ENCODE measurements at places on chromosomes 13 and 19.
A peak's percentile ranks its signal among the peaks of the same experiment; 100 is the strongest.

GRCh38 chr13:99301913-99302636 lies 5.1 kb downstream of the GPR183 start:
- no peak for DNase-seq

GRCh38 chr13:78826312-78826711 lies 167.4 kb upstream of the OBI1 start:
- no peak for DNase-seq

DNA sequence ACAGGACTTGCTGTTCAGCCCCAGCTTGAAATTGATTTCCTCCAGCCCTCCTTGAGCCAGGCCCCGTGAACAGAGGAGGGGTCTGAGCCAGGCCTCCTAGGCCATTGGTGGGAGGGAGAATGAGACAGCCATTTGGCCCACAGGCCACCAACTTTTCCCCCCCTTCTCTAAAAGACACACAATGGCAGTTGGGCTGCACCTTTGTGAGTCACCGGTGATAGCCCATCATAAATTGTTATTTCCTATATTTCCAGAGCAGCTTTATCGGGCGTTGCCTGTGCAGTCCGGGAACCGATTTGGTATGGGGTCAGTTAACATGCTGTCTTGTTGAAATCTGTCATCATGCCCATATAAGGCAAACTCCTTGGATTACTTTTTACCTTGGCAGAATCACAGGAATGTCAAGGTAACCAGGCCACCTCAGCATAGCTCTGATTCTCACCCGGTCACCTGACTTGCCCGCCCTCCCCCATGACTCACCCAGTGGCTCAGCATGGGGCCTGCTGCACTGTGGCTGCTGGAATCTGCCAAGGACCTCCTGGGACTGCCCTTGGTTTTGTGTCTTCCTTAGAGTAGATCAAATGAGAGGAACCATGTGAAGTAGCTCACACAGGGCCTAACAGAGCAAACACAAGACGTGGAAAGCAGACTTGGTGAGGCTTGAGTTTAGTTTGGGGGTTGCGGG lies 36.1 kb downstream of the ACTN4 start:
- DNase-seq, result peak; percentile 99

DNA sequence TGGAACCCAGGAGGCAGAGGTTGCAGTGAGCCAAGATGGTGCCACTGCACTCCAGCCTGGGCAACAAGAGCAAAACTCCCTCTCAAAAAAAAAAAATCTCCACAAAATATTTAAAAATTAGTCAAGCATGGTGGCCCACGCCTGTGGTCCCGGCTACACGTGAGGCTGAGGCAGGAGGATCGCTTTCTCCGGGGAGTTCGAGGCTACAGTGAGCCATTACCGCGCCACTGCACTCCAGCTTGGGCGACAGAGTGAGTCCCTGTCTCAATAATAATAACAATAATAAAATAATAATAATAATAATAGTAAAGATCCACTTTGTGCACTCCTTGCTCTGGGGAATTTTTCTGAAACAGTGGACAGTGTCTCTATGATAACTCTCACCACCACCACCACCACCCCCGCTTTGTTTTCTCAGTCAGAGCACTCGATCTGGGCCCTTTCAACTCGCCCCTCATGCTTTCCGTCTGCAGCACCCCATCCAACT lies 8.7 kb downstream of the NAPSA start:
- DNase-seq, result no peak

DNA sequence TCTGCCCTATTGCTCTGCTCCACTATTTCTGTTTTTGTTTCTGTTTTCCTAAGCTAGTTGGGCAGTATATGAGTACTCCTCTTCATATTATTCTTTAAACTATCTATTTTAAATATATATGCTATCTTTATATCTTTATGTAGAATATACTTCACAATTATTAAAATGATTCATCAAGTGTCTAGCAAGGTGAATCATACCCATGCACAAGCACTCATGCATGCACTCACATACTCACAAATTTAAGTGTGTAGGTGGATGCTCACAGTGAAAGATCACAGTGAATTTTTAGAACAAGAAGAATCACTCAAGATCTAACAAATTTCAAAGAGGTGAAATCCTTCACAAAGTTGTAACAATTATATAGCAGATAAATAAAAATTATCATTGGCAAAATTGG lies 435.6 kb upstream of the SLITRK5 start:
- no peak for DNase-seq

DNA sequence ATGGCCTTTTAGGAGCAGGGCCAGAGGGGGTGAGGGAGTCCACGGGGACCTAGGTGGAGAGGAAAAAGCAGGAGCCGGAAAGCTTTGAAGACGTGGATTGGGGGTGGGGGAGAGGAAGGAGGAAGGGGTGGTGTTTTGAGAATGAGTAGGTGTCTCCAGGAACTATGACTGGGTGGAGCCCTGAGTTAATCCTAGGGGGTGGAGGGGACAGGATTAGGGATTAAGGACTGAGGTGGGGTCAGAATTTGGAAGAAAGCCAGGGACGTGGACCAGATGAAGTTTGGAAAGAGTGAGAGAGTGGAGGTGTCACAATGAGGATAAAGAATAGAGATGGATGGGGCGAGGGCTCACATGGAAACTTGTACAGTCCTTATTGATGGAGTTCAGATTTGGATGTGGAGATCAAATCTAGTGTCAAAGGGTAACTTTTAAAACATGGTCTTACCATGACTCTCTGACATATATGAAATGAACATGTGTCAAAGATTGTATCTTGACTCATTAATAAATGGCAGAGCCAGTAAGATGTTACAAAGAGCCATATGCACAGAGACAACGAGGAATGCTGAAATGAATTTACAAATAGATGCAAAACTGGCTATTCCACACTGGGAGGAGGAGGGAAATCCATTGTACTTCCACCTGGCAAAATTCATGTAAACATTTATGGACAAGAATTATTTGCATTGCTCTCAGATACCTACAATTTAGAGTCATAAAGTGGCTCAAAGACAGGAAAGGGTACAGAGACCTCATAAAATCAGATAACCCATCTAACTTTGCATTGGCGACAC lies 1.7 kb upstream of the KLK13 start:
- DNase-seq, result peak; percentile 88

- DNase-seq, result no peak
Observed at GRCh38 chr19:15177269-15178116, 23.3 kb downstream of the NOTCH3 start.

DNA sequence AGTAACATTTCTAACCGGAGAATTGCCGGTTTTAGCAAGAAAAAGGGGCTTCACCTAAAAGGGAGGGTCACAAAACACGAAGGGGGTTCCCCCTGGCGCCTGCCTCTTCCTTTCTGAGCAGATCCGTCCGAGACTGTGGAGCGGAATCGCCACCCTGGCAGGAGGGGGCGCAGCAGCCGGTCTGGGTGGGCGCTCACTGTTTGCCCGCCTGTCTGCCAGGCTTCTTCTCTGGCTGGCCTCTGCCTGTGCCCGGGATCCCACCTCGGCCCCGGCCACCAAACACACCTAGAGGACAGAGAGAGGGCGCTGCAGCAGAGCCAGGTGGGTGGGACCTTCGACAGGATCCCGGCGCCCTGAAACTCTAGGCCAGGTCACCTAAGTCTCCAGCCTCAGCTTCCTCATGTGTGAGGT lies 15.6 kb downstream of the LSM4 start:
- DNase-seq, result no peak
